ENCODE measurements at places on chromosomes 16 and 17.

GRCh38 chr16:70588565-70588964 is 57.8 kb upstream of the IL34 start:
- no peak for DNase-seq

GRCh38 chr17:12856416-12856815 is 67.1 kb downstream of the ARHGAP44 start:
- DNase-seq: no peak

- no peak for DNase-seq
These were observed 12.4 kb upstream of the IL4R start for GRCh38 chr16:27301236-27301861.

- DNase-seq: no peak
These were observed 782.9 kb upstream of the SOX9 start for GRCh38 chr17:71337938-71338337.

DNA sequence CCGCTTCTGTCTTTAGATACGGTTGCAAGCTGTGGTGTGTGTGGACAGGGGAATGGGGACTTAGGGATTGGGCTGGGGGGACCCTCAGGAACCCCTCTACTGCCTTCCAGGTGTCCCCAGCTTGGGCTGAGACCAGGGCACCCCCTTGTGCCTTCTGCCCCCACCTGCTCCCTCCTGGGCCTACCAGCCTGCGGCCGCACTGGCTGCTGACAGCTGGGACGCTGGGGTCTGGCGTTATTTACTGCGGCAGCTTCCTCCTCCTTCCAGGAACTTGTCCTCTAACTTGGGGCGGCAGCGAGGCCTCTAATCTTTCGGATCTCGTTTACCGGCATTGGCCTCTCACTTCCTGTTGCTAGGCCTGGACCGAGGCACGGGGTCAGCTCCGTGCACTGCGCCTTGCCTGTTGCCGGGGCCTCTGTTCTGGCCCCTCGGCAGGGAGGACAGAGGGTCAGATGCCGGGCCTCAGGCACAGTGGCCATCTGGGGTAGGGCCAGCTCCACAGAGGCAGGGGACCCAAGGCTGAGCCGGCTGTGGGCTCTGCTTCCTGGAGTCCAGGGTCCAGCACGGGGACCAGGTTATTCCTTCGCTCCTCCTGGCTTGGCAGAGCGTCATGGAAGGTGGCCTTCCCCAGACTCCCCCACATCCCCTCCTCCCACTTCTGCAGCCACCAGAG is 31.8 kb downstream of the TMEM235 start:
- DNase-seq: no peak

- no peak for DNase-seq
These were observed 8.8 kb downstream of the FAAP100 start for GRCh38 chr17:81543339-81543675.

- DNase-seq: no peak
These were observed 265.1 kb downstream of the NTN1 start for GRCh38 chr17:9286434-9286833.

DNA sequence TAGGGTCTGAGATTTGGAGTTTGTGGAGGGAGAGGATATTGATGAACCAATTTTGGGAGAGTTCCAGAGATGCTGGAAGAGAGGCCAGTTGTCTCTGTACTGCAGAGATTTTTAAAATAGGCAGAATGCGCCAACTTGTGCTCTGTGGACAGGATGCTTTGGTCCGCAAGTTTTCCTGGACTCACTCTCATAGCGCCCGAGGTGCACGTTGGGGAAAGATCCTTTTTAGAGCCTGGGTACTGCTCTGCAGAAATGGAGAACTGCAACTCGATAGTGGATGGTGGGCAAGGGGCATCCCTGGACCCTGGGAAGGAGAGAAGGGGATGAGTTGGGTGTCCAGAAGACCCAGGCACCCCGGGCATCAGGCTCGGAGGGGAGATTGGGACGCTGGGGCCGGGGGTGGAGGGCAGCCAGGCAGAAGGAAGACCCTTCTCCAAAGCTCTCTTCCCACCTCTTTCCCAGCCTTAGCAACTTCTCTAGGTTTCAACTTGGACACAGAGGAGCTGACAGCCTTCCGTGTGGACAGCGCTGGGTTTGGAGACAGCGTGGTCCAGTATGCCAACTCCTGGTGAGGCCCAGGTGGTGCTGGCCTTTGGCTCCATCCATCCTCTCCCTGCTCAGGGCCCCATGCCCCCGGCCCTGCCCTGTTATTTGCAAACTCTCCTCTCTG is 590 bp downstream of the ITGAX start:
- no peak for DNase-seq

DNA sequence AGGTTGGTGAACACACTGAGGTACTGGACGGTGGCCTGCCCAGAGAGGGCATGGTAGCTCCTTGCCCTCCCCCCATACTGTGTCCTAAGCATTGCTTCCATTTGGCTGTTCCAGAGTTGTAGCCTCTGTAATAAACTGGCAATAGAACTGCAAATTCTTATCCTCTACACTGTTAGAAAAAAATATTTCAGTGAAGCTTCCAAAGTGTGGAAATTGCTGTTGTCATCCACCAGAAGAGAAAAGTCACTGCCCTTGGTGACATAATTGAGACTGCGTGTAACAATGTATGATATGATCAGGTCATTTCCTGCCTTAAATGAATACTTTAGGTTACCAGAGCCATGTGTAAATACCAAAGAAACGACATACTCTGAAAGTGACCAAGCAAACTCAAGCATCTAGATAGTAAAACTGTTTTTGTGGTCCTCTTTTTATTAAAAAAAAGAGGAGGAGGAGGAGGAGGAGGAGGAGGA is 65.9 kb downstream of the CEP95 start:
- peak; percentile 16 for DNase-seq

DNA sequence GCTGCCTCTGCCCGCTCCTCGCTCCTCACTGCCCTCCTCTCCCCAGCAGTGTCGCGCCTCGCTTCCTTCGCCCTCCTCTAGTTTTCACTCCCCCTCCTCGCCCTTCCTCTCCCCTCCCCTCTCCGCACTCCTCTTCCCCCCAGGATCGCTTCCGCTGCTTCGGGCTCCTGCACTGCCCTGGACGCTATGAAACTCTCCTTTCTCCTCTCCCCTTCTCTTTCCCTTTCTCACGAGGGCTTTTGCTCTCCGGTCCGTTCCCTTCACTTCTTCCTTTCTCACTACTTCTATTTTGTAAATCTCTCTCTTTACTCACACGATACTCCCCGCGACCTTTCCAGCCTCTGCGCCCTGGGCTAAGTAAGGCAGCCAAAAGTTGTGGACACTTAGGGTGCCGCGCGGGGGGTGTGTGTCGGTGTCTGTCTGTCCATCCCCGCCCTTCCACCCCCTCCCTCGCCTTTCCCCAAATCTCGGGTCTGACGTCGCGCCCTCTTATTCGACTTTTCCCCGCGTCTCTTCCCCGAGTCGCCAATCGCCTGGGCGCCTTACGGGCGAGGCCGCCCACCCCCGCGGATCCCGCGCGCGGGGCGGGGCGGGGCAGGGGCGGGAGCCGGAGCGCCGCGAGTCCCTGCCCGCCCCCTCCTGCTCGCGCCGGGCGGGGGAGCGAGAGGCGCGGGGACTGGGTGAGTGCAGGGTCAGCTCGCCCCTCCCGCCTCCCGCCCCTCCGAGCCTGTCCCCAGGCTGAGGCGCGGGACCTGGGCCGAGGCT is at the start of gene IRX3:
Gene IRX3, minus strand, starts transcription at position 422 of the 765 bp plus-strand sequence. CDS start 737 bp downstream, outside the sequence.
- peak; percentile 87 for DNase-seq

- no peak for DNase-seq
These were observed 1.2 kb downstream of the FADS6 start for GRCh38 chr17:74892013-74892841.

All from fibroblast of skin of left quadriceps (primary cell).